Sigmoid colon (tissue), 7 donors: ENCODE measurements at places on chromosomes 2 and 18. TPM values are rescaled to one million over a fixed set of nuclear protein-coding genes. Genes with fewer than 3 reads are reported as not detected.

AQP12A gene
- not detected for total RNA-seq

SDC1 gene
- 0.33 TPM for total RNA-seq

KCNS3 gene
- 18.8 TPM for total RNA-seq

NAPG gene
- 33.7 TPM for total RNA-seq

CHRNG gene
- not detected for total RNA-seq

GRCh38 chr2:127570282-127571250 lies 35.1 kb downstream of the MYO7B start:
- H3K36me3 ChIP-seq = no peaks in the 10 kb centered on the region
- H3K4me1 ChIP-seq = no peaks in the 10 kb centered on the region
- H3K4me3 ChIP-seq = no peak overlapping the region
- peak; percentile 69 for DNase-seq
- H3K27me3 ChIP-seq = no peaks in the 10 kb centered on the region
- H3K27ac ChIP-seq = no peak overlapping the region

DNA sequence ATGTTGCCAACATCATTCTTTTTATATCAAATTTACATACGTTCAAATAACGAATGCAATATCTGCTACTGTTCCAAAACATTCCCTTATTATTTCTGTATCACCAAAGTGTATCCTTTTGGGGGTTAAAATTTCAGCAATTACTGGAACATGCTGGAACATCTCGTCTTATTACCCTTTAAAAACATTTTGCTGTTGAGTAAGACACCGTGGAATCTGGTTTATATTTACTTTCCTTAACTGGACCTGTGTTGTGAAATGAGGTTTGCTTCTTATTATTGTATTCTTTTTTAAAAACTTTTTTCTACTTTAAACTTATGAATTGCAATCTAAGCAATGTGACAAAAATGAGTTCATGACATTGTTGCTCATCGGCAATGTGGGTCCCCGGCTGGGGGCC lies 87.4 kb upstream of the PTPRM start:
- H3K27me3 ChIP-seq = no peaks in the 10 kb centered on the region
- no peaks in the 10 kb centered on the region for H3K36me3 ChIP-seq
- H3K4me3 ChIP-seq = no peak overlapping the region

- peak overlapping the region; percentile 8 for H3K27ac ChIP-seq
- peaks cover 11% of the 10 kb centered on the region for H3K36me3 ChIP-seq
Measured at GRCh38 chr2:176126929-176127773, 2.4 kb upstream of the HOXD8 start.

GRCh38 chr2:46297546-46298271 lies 502 bp downstream of the EPAS1 start:
- H3K27me3 ChIP-seq = no peaks in the 10 kb centered on the region
- H3K27ac ChIP-seq = peak overlapping the region; percentile 93
- H3K36me3 ChIP-seq = no peaks in the 10 kb centered on the region
- H3K4me3 ChIP-seq = peak overlapping the region; percentile 81
- peaks cover 8% of the 10 kb centered on the region for H3K4me1 ChIP-seq
- DNase-seq = peak; percentile 75

DNA sequence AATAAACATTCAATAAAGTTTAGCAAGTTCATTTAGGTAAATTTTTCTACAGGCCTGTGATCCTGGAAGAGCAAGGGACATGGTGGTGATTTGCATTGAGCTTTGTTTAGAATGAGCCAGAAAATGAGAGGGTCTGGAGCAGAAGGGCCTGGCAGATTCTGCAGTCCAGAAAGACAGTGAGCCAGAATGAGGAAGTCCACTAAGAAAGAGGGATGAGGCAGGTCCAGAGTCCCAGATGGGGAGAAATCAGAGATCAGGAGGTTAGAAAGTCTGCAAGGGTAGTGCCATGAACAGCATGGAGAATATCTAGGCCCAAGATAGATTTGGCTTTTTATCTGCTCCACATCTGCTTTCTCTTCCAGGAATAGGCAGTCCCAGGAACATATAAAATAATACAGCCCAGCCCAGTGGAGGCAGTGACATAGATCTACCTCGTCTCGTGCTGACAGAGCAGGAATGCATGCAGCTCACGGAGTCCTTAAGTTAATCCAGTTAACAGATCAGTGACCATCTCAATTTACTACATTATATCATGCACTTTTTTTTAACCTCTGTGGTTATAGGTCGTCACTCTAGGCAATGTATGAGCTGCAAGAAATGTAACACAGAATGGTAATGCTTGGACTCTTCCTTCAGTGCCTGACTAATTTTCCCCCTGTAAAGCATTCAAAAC lies 429.0 kb downstream of the SUCLG1 start:
- H3K27me3 ChIP-seq = no peaks in the 10 kb centered on the region
- H3K4me3 ChIP-seq = no peak overlapping the region
- no peak for DNase-seq
- H3K27ac ChIP-seq = no peak overlapping the region

- H3K27me3 ChIP-seq = no peaks in the 10 kb centered on the region
- H3K4me3 ChIP-seq = no peak overlapping the region
- no peak for DNase-seq
- H3K4me1 ChIP-seq = peaks cover 27% of the 10 kb centered on the region
- no peaks in the 10 kb centered on the region for H3K36me3 ChIP-seq
Measured at GRCh38 chr2:163692611-163693482, 43.0 kb downstream of the FIGN start.

DNA sequence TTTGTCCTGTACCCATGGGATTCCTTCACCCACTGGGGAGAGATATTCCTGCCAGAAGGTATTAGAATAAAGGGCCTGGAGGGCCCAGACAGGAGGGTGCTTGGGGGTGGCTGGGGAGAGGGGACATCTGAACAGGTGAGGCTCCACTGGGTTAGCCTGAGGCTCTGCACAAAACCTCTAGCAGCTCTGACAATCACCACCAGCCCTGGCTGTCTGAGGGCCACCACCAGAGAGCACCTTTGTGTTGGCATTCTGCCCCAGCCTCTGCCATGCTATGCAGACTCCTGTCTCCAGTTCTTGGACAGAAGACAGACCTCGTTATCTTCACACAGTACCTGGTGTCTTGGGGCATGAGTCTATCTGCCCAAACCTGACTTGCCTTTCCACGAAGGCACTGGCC lies 25.3 kb downstream of the SLC16A14 start:
- H3K27me3 ChIP-seq = no peaks in the 10 kb centered on the region
- no peak overlapping the region for H3K27ac ChIP-seq
- H3K4me1 ChIP-seq = no peaks in the 10 kb centered on the region
- DNase-seq = no peak

- H3K4me3 ChIP-seq = no peak overlapping the region
- H3K27ac ChIP-seq = no peak overlapping the region
- H3K36me3 ChIP-seq = no peaks in the 10 kb centered on the region
- DNase-seq = no peak
Measured at GRCh38 chr2:100905132-100905805, 85.3 kb downstream of the NPAS2 start.

- no peaks in the 10 kb centered on the region for H3K36me3 ChIP-seq
- H3K27me3 ChIP-seq = no peaks in the 10 kb centered on the region
- DNase-seq = no peak
- no peaks in the 10 kb centered on the region for H3K4me1 ChIP-seq
- H3K27ac ChIP-seq = no peak overlapping the region
Measured at GRCh38 chr18:12443551-12443950, 35.8 kb downstream of the PRELID3A start.

- peak; percentile 95 for DNase-seq
- H3K36me3 ChIP-seq = no peaks in the 10 kb centered on the region
- no peaks in the 10 kb centered on the region for H3K27me3 ChIP-seq
- H3K4me1 ChIP-seq = no peaks in the 10 kb centered on the region
- peak overlapping the region; percentile 87 for H3K4me3 ChIP-seq
Measured at GRCh38 chr2:127386764-127387654, 766 bp downstream of the MAP3K2 start.

DNA sequence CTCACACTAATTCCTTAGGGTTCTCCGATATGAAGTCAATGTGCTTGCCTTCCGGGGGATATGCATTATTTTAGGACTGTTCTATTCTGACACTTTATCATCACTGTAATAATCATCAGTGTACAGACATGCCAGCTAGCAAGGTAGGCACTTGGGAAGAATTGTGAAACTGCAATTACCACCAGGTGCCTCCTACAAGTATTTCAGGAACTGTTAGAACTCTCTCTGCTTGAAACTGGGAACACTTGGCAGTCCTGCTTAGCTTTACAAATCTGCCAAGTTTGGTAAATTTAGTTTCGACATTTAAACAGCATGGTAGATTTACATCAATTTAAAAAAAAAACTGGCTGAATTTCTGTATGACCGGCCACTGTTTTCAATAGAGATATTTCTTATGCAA lies 128.7 kb downstream of the SATB2 start:
- H3K27me3 ChIP-seq = no peaks in the 10 kb centered on the region
- H3K36me3 ChIP-seq = no peaks in the 10 kb centered on the region
- no peaks in the 10 kb centered on the region for H3K4me1 ChIP-seq
- no peak overlapping the region for H3K27ac ChIP-seq
- DNase-seq = no peak

DNA sequence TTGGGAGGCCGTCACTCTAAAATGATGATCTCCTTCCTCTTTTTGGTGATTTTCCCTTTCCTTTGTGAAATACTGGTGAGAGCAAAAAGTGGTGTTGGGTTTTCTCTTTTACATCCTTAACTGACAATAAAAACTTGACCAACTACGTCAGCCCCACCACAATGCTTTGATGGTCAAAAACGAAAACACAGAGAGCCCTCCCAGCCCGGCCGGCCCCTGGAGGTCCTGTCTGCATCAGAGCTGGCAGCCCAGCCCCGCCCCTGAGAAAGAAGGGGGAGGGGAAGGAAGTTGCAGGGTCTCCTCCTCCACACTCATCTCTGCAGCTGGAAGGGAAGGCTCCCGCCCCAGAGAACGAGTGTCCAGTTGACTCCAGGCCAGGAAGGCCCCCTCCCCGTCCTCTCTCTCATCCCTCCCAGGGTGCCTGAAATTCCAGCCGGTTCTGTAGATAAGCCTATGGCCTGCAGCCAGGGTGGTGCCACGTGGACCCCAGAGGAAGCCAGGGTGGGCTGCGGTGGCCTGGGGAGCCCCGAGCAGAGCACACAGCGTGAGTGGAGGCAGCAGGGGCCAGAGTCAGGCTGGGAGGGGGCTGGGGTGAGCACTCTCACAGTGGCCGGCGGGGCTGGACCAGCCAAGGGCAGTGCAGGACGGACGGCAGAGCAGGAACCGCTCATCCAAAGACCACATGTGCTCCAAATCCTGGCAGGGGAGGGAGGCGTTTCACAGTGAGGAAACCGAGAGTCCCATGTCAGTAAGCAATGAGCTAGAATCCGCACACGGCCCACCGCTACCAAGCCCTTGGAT lies 19.8 kb downstream of the BIN1 start:
- H3K4me3 ChIP-seq = no peak overlapping the region
- no peaks in the 10 kb centered on the region for H3K36me3 ChIP-seq
- DNase-seq = peak; percentile 88
- no peaks in the 10 kb centered on the region for H3K27me3 ChIP-seq
- peaks cover 55% of the 10 kb centered on the region for H3K4me1 ChIP-seq
- peak overlapping the region; percentile 52 for H3K27ac ChIP-seq
